ENCODE measurements at places on chromosomes 5 and 9.
A peak's percentile ranks its signal among the peaks of the same experiment; 100 is the strongest.

DNA sequence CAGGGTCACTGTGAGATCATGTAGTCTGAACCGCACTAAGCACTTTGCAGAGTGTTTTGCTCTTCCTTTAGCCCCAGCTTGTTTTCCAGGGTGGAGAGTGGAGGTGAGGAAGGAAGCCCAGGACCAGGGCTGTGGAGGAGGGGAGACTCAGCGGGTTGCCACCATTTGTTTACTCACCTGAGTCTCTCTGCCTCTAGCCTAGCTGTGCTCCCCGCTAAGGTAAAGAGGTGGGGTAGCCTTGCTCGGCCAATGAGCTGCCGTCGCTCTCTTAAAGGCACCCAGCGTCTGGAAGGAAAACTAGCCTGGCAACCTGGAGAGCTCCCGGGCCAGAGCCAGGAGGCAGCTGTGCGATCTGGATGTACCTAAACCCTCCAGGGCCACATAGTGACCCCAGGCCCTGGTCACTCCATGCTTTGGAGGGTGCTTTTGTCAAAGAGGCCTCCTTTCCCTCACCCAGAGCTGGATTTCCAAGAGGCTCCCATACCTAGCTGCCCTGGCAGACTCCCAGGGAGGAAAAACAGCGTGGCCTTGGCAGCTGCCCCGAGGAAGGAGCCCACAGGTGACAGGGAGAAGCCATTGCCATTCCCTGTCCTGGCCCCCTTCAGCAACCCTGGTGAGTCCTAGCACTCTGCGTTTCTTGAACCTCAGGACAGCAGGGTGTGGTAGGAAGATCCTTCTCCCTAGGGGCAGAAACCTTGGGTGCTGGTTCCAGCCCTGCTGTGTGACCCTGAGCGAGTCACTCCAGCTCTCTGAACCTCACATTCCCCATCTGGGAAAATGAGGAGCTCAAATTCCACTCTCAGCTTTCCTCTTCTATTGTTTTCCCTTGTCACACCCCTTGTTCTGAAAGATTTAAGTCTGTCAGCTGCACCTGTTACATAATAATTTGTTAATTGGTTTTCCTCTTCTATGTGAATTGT is 42.4 kb upstream of the LARP1 start:
- peak; percentile 81 for DNase-seq

DNA sequence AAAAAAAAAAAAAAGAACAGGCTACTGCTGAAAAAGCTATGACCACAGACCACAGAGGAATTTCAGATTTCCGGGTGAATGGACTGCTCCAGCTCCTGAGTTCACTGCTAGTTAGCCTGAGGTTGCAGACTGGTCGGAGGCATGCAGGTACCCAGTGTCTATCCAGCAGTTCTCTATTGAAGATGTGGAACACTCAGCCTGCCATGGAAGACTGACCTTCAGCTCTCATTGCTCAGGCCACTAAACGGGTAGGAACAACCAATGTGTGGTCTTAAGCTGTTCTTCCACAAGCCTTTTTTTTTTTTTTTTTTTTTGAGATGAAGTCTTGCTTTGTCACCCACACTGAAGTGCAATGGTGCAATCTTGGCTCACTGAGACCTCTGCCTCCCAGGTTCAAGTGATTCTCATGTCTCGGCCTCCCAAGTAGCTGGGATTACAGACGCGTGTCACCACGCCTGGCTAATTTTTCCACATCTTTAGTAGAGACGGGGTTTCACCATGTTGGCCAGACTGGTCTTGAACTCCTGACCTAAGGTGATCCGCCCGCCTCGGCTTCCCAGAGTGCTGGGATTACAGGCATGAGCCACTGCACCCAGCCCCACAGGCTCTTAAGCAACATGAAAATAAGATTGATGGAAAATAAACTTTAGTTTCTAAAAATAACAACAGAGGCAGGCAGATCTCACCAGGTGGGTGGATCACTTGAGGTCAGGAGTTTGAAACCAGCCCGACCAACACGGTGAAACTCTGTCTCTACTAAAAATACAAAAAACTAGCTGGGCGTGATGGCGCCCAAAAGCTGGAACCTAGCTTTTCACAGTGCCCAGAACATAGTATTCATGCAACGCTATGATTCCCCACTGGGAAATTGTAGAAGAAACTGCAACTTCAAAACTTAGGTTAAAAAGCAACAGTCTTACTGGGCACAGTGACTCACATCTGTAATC is 20.0 kb upstream of the NPM1 start:
- DNase-seq: no peak

GRCh38 chr9:98101868-98102273 is 17.2 kb downstream of the TRIM14 start:
- DNase-seq: peak; percentile 9

GRCh38 chr5:138736293-138736692 is 16.9 kb upstream of the CTNNA1 start:
- DNase-seq: no peak

- DNase-seq: peak; percentile 76
Observed at GRCh38 chr9:137255448-137256114, 454 bp downstream of the NELFB start.

- DNase-seq: no peak
Observed at GRCh38 chr5:32951878-32952277, 240.8 kb downstream of the NPR3 start.

- no peak for DNase-seq
Observed at GRCh38 chr5:140267559-140268018, 35.3 kb downstream of the PFDN1 start.

DNA sequence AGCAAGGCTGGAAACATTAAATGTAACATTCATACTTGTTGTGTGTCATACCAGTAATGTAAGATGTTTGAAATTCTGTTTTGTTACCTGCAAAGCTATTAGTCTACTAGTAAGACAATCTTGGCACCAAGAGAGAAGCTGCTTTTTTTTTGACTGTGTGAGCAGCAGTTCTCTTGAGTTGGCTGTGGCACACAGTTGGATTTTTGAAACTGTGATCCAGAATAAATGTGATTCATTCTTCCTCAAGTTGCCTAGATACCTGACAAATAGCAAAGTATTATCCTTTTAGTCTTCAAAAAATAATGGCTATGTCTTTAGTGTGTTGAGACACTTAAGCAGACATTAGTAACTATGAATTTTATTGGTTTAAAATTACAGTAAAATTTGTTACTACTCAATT is 57.2 kb upstream of the HAPLN1 start:
- DNase-seq: no peak

GRCh38 chr5:32394981-32395380 is 49.6 kb downstream of the ZFR start:
- no peak for DNase-seq

DNA sequence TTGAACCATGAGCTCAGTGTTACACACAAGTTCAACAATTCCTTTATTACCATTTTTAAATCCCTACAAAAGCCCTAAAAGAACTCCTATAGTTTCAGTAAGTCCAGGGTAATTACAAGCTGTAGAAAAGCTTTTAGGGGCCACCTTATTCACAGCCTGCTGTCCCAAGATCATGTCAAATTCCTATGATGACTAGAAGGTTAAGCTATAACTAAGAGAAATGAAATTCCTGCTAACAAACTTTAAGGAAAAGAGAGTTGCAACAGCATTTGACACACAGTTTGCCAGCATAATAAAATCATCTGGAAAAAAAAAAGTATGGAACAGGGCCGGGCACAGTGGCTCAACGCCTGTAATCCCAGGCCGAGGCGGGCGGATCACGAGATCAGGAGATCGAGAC is 31.5 kb downstream of the TMEM245 start:
- DNase-seq: no peak

DNA sequence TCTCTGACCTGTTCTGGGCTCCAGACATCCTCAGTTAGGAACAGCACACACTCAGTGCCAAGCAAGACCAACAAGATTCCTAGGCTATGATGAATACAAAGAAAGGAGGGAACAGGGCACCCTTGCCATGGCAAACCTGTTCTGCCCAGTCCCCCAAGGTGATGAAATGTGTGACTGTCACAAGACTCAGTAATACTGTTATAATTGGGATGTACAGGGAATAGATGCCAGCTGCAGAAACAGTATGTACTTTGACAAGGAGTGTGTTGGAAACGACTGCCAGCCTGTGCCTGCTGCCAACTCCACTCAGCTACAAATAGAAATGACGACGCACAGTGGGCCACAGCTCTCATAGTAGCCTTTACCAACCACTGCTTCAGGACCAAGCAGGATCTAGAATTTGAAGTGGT is 453.0 kb downstream of the EFNA5 start:
- no peak for DNase-seq

- DNase-seq: no peak
Observed at GRCh38 chr5:7094626-7095025, 301.3 kb upstream of the ADCY2 start.

DNA sequence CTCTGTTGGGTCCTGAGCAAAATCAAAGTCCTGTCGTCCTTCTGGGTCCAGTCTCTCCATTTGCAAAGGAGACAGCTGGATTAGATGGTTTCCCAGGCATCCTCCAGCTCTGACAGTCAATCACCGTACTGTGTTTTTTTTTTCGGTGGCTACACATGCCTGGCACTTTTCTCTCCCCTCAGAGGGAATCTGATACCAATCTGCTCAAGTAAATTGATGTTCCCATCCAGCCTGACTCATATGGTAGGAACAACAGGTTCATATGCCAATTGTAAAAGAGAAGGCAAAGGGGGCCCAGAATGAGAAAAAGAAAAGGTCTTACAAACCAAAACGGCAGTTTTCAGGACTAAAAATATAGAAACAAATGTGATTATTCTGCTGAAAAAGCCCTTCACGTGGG is 1.2 kb downstream of the FBXO10 start:
- no peak for DNase-seq

GRCh38 chr9:114155263-114155994 is at the start of gene COL27A1:
Gene COL27A1 (plus strand): TSS chr9:114155537. CDS start chr9:114155951, 414 bp downstream.
- DNase-seq: no peak

GRCh38 chr9:89465001-89465451 is 32.9 kb downstream of the SEMA4D start:
- DNase-seq: no peak

- DNase-seq: no peak
Observed at GRCh38 chr5:97601651-97602050, 418.6 kb upstream of the RIOK2 start.

GRCh38 chr5:128252196-128252595 is 168.6 kb downstream of the SLC12A2 start:
- DNase-seq: no peak

DNA sequence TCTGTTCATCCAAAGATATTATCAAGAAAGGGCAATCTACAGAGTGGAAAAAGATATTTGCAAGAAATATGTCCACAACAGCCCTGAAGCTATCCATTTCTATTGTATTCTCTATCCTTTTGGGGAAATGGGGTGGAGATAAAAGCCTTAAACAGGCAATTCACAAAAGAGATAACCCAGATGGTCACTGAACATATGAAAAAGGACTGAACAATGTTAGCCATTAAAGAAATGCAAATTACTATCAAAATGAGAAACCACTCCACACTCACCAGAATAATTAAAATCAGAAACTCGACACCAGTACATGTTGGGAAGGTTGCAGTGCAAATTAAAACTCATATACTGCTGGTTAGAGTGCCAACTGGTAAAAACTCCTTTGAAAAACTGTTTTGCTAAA is 955.2 kb upstream of the DMAC1 start:
- DNase-seq: no peak

DNA sequence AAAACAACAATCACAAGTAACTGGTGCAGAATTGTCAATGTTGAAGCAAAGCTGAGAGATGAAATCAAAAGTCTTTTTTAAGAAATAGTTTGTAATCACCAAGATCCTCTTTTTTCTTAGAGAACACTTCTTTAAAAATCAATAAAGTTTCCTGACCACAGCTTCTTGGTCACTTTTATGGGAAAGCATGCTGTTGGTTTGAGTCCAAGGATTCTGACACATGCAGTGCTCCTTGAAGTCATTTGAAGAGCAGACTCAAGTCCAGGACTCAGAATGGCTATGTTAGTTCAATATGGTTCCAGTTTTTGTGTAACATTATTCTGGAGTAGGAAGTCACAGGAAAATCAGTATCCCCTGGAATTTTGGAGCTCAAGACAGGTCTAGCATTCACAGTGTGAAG is 480.6 kb downstream of the NR2F1-AS1 start:
- DNase-seq: no peak
